ENCODE measurements at places on chromosomes 1 and 21.

- peak; percentile 78 for DNase-seq
Observed at GRCh38 chr1:206021626-206022365, 1.9 kb downstream of the CTSE start.

DNA sequence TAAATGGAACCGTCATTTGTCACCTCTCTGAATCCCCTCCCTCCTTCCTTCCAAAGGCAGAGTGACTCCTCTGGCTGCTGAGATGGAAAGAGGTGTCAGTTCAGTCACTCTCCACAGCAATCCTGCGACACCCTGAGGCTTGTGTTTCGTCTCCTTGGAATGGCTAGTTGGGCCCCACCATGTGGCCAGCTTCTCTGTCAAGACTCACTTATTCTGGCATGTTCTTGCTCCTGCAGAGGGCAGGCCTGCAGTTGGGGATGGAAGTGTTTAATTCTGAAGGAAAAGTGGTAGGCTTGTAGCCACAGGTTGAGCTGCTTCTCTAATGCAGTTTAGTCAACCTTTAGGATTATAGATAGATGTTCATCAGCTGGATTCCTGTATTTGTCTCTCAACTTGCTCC is 149.6 kb downstream of the LMO4 start:
- DNase-seq: peak; percentile 2

GRCh38 chr21:25107708-25108107 is 499.6 kb downstream of the MRPL39 start:
- peak; percentile 100 for DNase-seq

DNA sequence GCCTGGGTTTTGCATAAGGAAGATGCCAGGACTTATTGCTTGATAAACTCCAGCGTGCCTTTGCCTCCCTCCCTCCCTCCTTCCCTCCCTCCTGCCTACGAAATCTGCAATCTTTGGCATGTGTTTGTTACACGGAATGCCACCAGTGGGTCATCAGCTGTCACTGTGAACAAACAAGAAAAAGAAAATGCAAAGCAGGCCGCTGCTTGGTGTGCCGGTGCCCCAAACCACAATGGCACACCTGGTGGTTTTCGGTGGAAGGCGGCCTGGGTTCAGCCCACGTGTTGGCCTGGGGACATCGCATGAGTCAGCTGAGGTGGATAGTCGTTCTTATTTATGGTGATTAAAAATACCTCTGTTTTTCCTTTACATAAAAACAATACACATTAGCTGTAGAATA is 16.3 kb upstream of the IFNLR1 start:
- DNase-seq: no peak

GRCh38 chr1:176885751-176886150 is 278.8 kb downstream of the ASTN1 start:
- no peak for DNase-seq

DNA sequence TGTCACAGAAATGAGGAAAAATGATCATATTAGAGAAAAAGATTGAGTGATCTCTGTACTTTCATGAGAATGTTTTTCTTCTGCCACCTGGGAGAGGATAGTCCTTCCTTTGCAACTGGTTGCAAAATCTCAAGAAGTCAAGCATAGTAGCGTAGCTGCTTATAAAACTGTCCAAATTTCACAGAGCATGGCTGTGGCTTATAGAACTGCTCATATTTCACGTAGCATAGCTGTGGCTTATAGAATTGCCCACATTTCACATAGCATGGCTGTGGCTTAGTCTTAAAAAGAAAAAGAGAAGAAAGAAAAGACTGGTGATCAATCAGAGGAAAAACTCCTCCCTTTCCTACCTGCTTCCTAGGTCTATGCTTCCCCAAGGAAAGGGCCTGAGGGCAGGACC is 329.5 kb downstream of the SIPA1L2 start:
- no peak for DNase-seq

GRCh38 chr1:2032737-2033136 is 13.6 kb downstream of the GABRD start:
- no peak for DNase-seq

GRCh38 chr1:196034080-196034706 is 574.0 kb downstream of the KCNT2 start:
- peak; percentile 29 for DNase-seq

DNA sequence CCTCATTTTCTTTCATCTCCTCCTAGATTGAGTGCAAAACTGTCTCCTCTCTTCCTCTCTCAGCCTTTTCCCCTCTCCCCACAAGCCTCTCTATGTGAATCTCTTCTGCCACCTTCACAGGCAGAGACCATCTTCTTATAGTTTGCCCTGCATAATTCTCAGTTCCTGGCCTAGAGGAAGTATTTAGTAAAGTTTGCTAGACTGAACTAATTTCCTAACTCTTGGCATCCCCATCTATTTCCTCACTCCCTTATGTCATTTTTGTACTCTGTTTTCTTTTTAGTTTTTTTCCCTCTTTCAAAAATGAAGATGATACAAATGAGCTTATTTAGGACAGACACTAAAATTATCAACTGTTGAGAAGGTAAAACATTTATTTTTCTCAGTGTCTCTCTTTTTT is 66.0 kb downstream of the XCL2 start:
- no peak for DNase-seq

- DNase-seq: no peak
Observed at GRCh38 chr1:79950511-79950910, 944.0 kb upstream of the ADGRL4 start.

DNA sequence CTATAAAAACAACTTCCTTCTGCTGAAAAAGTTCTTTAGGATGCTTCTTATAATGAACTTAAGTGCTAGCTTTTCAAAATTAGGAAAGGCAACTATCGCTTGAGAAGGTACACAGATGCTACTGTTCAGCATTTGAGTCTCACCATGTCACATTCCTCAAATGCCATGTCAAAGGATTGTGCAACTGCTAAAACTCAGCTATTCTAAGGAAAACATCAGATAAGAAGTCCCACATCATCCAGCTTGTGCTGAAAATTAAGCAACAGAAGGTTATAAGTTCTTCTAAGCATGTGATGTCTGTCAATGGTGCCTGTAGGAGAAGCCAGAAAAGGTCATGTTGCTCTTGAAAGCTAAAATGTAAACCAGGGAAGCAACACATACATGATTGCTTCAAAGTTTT is 36.5 kb downstream of the MCOLN2 start:
- DNase-seq: peak; percentile 15

GRCh38 chr1:236129306-236129705 is 13.0 kb upstream of the GPR137B start:
- no peak for DNase-seq

- peak; percentile 74 for DNase-seq
Observed at GRCh38 chr1:29708796-29709703, 472.7 kb downstream of the PTPRU start.

DNA sequence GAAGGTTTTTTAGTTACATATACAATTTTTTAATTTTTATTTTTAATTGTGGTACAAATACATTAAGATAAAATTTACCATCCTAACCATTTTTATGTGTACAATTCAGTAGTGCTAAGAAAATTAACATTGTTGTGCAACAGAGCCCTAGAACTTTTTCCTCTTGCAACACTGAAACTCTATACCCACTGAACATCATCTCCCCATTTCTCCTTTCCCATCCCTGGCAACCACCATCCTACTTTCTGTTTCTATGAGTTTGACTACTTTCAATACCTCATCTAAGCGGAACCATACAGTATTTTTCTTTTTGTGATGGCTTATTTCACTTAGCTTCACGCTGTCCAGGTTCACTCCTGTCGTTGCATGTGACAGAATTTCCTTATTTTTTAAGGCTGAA is 54.1 kb downstream of the PALMD start:
- DNase-seq: no peak

DNA sequence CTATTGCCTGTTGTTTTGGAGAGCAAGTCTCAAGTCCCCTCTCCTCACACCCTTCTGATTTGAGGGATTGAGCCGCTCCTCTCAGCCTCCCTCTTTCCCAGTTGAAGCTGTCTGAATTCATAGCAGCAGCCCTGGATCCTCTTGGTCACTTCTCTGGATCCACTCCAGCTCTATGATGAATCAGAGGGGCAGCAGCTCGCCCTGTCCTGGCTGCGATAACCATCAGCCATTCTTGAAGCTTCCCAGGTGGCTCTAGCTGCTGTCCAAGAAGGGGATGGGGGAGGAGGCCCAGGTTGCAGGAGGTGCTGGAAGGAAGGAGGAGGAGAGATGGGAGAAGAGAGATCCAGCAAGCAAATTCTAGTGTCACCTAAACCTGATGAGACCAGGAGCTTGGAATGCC is 31.3 kb downstream of the WNT4 start:
- peak; percentile 39 for DNase-seq

DNA sequence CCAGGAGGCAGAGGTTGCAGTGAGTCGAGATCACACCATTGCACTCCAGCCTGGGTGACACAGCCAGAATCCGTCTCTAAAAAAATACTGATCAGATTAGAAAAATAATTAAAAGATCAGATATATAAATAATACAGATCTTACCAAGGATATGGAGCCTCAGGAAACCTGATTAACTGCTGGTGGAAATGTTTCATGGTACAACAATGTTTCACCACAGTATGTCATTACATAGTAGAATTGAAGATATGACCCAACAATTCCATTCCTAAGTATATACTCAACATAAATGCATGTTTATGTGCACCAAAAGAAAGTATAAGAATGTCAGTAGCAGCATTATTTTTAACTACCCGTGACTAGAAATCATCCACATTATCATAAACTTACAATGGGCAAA is 41.7 kb downstream of the CD53 start:
- DNase-seq: no peak

DNA sequence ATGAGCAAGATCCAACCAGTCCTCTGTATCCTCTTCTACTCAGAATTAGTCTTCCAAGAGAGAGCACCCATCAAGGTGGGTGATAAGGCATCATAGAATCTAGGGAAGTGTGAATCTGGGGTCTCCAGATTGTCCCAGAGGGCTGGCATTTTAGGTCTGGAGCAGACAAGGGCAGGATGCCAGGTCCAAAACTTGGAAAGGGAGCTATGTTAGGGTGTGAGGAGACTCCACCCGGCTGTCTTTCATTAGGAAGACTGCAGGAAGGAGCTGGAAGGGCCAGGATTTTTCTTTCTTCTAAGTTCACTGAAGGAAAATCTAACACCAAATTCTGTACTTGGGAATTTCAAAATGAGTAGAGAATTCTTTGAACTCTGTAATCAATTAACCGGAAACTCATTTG is 86.1 kb upstream of the BMP8A start:
- no peak for DNase-seq

DNA sequence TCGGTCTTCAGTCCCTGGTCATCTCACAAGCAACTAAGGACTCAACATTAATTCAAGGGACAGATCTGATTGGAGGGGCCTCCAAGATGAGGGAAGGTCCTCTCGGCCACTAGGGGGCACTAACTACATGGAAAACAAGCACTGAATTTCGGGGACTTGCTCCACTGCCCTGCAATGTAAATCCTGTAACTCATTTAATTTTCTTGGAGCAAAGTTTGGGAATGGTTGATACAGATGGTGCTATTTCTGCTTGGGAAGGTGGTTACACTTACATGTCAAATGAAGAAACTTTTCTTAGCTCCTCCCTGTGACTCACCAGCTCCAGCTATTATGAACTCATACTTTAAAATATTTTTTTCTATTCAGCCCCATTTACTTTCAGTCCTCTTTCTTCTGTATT is 97.4 kb upstream of the KCNJ15 start:
- DNase-seq: peak; percentile 82

DNA sequence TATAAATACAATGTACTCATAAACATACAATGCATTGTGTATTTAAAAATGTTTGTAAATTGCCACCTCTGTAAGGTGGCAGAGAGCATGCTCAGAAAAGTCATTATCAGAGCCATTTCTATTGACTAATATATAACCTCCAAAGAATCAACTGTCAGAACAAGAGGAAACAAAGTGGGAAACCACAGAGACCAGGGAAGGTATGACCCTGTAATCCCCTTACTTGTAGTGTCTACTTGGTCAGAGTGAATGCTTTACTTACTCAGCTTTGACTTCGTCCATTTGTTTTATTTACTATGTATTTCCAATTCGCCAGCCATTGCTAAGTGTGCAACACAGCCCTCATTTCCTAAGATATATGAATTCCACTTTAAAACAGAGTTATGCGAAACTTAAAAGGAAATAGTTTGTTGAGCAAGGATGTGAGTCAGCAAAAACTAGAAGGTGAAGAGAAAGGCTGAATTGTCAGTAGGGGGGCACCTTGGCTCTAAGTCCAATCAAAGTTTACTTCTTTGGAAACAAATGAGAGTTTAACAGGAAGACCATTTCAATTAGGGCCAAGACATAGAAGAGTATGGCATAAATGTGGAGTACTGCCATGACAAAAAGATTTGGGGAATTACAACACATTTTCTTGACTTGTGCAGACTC is 671.7 kb upstream of the PTBP2 start:
- DNase-seq: no peak

- DNase-seq: no peak
Observed at GRCh38 chr1:245606157-245606725, 451.5 kb downstream of the KIF26B start.

- no peak for DNase-seq
Observed at GRCh38 chr1:2199042-2199810, 4.7 kb upstream of the FAAP20 start.

DNA sequence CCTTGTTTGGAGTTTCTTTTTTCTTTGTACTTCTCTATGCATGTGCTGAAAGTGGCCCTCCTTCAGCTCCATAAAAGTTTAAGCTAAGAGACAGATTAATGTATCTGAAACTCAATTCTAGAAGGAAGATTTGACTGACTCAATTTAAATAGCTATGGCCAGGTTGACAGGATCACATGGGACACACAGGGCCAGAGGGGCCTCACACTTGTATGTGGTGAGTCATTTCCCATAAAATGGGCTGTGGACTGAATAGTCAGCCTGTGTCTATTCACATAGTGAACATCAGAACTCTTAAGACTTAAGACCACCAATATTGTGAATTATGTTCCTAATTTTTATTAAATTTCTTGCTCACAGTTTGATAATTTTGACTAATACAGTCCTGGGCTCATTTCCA is 45.7 kb upstream of the DEPDC1 start:
- DNase-seq: peak; percentile 35

- no peak for DNase-seq
Observed at GRCh38 chr1:78591971-78592370, 28.3 kb upstream of the IFI44L start.

- no peak for DNase-seq
Observed at GRCh38 chr1:90622666-90623065, 94.4 kb downstream of the BARHL2 start.

DNA sequence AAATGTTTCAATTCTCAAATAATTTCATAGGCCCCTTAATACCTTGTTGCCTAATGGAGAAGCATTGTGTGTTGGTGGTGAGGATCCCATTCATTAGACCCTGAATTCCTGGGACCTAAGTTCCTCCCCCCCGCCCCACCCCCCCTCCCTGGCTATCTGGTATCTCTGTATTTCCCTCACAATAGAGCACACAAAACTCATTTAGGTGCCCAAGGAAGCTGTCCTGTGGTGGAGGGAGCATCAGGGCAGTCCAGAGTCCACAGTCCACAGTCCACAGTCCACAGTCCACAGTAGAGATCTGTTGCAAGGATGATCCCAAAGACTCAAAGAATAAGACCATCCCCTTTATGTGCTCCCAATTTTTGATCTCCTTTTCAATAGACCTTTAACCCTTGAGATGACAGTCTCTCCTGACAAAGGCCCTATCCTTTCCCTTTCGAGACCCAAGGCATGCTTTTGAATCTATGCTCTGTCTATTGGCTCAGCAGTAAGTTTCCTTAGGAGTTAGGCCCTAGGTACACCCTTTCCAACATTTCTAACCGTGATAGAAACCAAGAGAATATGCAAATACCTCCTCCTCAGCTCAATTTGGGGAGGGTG is 123.9 kb downstream of the ZBTB18 start:
- no peak for DNase-seq

- peak; percentile 17 for DNase-seq
Observed at GRCh38 chr1:114219172-114219868, 65.7 kb upstream of the SYT6 start.

Data from A172 (cell line).